ENCODE measurements at places on chromosomes 13 and 19.

- no peak for DNase-seq
Measured at GRCh38 chr19:58058467-58058866, 615 bp upstream of the ZNF135 start.

DNA sequence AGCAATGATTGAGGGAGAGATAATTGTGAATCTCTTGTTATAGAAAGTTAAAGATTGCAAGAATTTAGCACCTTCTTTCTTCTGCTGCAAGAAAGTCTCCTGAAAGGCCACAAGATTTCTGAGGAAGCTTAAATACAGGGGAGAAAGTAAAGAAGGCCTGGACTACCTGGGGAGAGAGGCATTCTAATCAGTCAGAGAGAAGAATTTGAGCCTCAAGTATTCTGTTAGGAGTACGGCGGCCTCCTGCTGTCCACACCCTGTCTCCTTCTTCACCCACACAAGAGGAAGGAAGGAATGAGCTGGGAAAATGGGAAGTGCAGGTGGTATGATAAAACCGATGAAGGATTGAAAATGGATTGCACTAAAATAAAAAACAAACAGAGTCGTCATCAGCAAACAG is 474.7 kb downstream of the DIAPH3 start:
- no peak for DNase-seq

- no peak for DNase-seq
Measured at GRCh38 chr13:34405410-34406181, 536.5 kb upstream of the NBEA start.

DNA sequence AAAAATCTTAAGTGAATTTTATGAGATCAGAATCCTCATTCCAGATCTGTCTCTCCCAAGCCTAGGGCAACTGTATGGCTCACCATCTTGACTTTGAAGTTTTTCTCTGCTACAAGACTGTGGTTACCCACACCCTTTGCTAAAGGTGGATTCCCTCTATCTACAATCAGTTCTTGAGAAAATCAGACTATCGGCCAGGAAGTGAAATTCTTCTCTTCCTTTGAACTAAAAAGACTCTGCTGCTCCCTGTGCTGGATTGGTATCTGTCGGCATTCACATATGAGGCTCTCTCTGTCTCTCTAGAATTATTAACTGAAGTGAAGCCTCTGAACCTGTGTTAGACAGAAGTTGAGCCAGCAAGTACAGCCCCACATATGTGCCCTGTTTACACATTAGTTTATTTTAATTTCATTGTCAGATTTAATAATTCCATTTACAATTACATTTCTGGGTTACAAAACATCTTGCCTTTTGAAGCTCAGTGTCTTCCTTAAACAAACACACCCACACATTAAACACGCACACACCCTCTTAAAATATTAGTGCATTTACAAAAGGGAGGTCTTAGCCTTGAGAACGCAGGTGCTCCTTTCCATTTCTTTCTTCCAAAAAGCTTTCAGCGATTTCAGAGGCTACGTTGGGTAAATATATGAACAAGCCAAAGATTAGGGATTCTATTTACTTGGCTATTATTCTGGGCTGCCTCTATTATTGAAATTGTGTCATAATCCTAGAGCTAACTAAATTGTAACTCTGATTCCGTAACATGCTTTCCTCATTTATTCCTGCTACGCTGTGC is 145.7 kb downstream of the MIPEP start:
- DNase-seq: no peak

GRCh38 chr19:19257137-19257536 is 16.0 kb downstream of the TM6SF2 start:
- DNase-seq: no peak

DNA sequence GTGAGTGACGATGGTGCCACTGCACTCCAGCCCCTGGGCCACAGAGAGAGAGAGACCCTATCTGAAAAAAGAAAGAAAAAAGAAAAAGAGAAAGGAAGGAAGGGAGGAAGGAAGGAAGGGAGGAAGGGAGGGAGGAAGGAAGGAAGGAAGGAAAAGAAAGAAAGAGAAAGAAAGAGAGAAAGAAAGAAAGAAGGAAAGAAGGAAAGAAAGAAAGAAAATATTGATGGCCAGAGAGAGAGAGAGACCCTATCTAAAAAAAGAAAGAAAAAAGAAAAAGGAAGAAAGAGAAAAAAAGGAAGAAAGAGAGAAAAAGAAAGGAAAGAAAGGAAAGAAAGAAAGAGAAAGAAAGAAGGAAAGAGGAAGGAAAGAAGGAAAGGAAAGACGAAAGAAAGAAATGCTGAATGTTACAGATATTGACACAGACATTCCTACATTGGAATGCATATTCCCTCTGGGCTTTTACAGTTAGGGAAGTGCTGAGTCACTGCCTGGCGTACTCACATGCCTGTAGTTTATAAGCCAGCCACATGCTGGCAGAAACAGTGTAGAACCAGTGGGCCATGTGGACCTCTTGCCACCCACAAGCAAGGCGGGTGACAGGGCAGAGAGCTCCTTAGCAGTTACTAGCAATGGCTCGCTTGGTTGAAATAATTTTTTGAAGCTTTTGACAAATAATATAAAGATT is 34.6 kb upstream of the SLC46A3 start:
- DNase-seq: peak; percentile 70

DNA sequence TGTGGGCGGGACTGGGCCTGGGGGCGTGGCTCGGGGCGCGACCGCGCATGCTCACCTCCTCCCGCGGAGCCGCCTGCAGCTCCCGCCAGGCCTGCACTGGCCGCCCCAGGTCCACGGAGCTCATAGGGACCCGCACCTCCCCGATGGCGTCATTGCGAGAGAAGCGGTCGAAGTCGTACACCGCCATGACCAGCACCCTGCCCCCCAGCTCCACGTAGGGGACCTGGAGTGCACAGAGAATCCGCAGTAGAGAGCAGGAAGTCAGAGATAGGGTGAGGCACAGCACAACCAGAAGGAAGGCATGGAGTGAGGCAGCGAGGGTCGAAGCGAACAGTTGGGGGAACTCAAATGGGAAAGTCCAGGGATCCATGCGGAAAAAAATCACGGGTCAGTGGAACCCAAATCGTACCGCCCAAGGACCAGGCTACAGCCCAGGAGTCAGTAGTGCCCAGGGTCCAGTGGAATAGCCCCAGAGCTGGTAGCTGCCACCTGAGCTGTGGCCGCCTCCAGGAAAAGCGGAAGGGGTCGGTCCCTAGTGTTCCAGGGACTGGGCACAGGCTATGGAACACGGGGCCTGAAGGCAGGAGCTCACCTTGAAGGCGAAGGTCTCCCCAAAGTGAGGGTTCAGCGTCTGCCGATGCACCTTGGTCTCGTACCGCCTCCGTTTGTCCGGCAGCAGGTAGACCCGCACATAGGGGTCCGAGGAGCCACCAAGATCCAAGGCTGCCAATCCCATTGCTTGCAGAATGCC is 4.8 kb downstream of the SYT5 start:
- DNase-seq: no peak

DNA sequence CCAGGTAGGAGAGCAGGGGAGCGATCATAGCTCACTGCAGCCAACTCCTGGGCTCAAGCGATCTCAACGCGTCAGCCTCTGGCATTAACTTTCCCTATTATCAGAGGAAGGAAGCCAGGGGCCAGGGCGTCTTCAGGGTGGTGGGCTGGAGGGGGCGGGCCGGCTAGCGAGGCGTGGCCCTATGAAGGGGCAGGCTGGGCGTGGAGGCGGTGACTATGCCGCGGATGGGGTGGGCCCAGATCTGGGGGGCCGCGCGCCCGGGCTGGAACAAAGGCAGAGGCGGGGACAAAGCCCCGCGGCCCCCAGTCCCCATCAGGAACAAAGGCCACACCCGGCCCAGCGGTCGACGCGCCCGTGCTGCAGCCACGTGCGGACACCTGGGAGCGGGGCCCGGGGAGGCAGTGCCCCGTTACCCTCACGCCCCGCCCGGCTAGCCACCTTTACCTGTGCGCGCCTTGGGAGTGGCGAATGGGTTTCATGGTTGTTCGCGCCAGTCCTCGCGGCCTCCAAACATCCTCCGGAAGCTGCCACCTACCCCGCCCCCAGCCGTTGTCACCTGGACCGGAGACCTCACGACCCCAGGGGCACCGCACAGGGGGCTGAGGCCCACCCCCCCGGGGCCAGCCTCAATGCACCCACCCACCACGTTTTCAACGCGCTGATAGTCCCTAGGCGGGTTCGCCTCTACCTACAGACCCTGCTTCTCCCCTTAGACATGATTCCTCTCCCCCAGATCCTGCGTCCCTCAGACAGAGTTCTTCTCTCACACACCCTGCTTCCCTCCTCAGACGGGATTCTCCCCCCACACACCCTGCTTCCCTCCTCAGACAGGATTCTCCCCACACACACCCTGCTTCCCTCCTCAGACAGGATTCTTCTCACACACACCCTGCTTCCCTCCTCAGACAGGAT is 5.4 kb upstream of the TRIM28 start:
- no peak for DNase-seq

- peak; percentile 83 for DNase-seq
Measured at GRCh38 chr19:1266129-1266915, 2.8 kb upstream of the CIRBP start.

DNA sequence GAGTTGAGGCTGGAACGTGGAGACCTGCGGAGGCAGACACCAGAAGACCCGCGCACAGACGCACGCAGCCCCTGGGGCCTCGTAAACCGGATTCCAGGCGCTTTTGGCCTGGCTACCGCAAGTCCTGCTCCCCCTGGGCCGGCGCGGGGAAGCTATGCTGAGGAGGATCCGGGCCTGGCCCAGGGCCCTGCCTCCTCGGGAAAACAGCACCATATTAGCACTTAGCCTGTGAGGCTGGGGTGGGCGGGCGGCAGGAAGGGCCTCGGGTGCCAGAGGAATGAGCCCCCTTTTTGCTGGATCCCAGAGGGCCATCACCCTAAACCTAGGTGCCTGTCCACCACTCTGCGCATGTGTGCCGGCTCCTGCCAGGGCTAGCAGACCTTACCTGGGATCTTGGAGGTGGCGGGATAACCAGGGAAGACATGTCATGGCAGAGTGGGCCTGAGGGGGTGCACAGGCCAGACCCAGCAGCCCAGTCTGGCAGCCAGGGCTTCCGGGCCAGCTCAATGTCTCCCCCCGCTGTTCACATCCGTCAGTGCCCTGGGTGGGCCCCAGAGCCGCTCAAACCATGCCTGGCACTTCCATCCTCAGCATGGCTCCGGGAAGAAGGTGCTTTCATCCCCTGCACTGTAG is 7.3 kb downstream of the ELOF1 start:
- no peak for DNase-seq

DNA sequence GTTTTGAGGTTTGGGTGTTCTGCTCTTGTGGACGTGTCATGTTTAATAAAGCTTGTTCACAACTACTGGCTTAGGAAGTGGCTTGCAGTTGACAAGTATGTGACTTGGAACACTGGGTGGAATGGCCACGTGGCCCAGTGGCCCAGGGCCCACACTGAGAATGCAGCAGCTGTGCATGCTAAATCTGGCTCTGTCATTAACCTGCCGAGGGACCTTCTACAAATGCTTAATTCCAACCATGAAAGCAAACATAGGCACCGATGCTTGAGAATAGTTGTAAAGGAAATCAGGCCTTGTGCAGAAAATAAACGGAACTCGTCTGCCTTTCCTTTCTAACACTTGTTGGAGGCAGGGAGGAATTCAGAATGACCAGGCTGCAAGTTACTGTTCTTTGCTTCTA is 11.6 kb upstream of the CLDN10 start:
- no peak for DNase-seq

- no peak for DNase-seq
Measured at GRCh38 chr19:30887042-30887441, 462.2 kb downstream of the TSHZ3 start.

GRCh38 chr19:4722671-4723594 is 709 bp downstream of the DPP9 start:
- peak; percentile 78 for DNase-seq

- peak; percentile 25 for DNase-seq
Measured at GRCh38 chr13:46716821-46717220, 80.1 kb downstream of the ESD start.

DNA sequence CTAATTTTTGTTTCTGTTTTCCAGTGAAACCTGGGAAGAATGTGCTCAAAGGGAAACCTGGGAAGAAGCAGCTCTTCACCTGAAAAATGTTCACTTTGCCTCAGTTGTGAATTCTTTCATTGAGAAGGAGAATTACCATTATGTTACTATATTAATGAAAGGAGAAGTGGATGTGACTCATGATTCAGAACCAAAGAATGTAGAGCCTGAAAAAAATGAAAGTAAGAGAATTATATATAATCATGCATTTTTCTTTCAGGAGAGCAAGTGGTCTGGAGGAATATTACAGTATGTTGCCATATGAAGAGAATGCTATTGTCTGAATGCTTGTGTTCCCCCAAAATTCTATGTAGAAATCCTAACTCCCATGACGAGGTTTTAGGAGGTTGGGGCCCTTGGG is 3.4 kb downstream of the NUDT15 start:
- peak; percentile 27 for DNase-seq

DNA sequence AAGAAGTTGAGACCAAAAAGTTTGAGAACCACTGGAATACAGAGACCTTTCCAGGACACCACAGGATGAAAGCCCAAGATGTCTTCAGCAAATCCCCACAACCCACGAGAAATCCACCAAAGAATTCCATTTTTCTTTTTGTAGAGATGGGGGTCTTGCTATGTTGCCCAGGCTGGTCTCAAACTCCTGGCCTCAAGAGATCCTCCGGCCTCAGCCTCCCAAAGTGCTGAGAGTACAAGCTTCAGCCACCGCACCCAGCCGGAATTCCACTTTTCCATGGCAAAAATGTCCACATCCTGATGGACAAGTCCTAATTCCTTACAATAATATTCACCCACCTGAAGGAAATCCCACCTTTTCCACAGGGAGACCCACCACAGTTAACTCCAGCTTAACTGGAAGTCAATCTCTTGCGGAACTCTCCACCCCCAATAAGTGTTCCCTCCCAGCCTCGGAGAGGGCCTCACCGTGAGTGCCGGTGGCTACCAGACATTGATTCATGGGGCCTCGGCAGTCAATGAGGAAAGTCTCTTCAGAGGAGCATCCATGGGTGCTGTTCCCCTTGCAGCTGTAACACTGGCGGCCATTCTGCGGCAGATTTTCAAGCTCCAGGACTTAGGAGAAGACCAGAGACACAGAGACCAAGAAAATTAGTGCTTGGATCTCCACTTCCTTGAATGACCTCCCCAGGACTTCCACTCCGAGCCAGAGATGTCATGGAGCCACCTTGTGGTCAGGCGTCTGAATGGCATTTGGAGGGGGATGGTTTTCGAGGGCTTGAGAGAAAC is 12.3 kb upstream of the CADM4 start:
- DNase-seq: peak; percentile 69

GRCh38 chr13:27450921-27451471 is 632 bp upstream of the MTIF3 start:
- DNase-seq: peak; percentile 51

- peak; percentile 78 for DNase-seq
Measured at GRCh38 chr19:18419195-18419698, at the start of gene SSBP4. Gene SSBP4, plus strand, starts transcription at chr19:18419398. Its CDS starts 251 bp downstream, at chr19:18419649.

DNA sequence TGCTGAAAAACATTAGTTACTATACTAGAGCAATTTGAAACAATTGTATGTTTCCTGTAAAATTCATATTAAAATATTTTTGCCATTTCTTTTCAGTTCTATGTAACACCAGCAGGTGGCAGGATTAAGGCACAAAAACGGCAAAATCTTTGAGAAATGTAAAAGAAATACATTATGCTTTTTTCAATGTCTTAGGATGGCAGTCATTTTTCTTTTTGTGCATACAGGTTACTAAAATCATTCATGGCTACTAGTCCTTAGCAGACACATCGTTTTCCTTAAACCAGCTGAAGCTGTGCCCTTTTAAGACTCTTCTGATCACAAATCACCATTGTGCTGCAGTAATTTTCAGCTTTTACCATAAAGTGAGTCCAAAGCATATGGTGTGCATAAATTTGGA is 800.7 kb upstream of the SLITRK5 start:
- no peak for DNase-seq

GRCh38 chr19:35109395-35110112 is 6.1 kb upstream of the FXYD3 start:
- no peak for DNase-seq
